ENCODE measurements at places on chromosomes 1 and 21.

GRCh38 chr1:210648588-210649269 lies 320.0 kb downstream of the HHAT start:
- no peak for DNase-seq

GRCh38 chr1:1239614-1240347 lies 6.7 kb downstream of the C1QTNF12 start:
- DNase-seq, result no peak

DNA sequence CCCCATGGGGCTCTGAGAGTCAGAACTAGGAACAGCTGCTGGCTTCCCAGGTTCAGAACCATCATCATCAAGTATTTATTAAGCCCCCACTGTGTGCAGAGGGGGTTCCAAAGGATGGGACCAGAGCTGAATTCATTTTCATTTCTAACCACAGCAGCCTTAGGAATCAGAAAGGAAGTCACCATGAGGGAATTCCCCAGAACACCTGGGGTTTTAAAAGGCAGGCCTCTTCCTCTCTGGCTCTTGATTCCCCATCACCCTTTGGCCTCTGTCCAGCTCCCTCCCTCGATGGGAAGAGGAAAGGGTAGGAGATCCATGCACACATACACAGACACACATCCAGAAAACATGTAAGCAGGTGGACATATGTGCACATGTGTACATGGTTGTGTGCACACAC lies 1.3 kb upstream of the KCNN3 start:
- no peak for DNase-seq

DNA sequence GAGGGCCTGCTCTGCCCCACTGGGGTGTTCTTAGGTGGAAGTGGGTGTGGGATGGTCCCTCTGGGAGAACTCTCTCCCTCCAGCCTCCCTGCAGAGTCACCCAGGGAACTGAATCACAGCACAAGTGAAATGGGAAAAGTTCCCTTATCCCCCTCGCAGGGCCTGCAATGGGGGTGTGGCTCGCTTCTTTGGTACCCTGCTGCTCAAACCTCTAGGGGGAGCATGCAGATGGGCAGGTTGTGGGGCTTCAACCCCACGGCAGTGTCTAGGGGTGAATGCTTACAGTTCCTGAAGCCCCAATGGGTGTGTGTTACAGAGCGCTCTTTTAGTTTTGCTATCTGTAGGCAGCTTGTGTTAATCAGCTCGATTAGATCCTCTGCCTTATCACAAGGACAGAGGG lies 59.0 kb upstream of the TINAGL1 start:
- no peak for DNase-seq

- DNase-seq, result peak; percentile 1
These were observed 3.4 kb downstream of the TNFRSF18 start for GRCh38 chr1:1202831-1203560.

GRCh38 chr1:107405236-107405635 lies 264.4 kb downstream of the NTNG1 start:
- DNase-seq, result no peak

- DNase-seq, result no peak
These were observed 59.9 kb downstream of the SIPA1L2 start for GRCh38 chr1:232570007-232570406.

GRCh38 chr1:24659166-24659904 lies 16.2 kb downstream of the SRRM1 start:
- DNase-seq, result no peak

DNA sequence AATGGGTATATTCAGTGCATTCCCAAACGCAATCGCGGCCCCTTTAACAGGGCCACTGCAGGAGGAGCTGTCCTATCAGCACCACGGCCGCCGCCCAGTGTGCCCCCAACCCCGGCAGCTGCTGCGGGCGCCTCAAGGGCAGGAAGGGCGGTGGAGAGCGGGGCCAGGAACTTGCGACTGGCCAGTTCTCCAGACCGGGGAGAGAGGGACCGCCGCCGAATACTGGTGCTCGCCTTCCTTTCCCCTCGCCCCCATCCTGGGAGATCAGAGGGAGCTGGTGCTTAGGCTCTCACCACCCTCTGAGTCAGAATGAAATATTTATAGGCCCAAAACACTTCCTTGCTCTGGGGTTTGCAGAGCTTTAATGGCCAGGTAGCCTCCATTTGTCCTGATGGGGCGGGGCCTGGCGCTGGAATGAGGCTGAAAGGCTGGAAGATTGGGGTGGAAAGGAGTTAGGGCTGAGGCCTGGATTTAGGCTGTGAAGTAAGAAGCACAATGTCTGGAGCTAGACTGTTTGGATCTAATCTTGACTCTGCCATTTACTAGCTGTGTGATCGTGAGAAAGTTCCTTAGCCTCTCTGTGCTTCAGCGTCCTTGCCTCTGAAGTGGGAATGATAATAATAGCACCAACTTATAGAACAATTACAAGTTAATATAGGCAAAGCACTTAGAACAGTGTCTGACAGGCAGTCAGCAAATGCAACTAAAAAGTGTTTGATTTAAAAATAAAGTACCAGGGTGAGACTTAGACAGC lies 75.5 kb downstream of the NAV1 start:
- DNase-seq, result no peak

- DNase-seq, result no peak
These were observed 1.6 kb downstream of the OVAAL start for GRCh38 chr1:180560200-180560867.

- no peak for DNase-seq
These were observed 113.1 kb downstream of the FGGY start for GRCh38 chr1:59409986-59410385.

DNA sequence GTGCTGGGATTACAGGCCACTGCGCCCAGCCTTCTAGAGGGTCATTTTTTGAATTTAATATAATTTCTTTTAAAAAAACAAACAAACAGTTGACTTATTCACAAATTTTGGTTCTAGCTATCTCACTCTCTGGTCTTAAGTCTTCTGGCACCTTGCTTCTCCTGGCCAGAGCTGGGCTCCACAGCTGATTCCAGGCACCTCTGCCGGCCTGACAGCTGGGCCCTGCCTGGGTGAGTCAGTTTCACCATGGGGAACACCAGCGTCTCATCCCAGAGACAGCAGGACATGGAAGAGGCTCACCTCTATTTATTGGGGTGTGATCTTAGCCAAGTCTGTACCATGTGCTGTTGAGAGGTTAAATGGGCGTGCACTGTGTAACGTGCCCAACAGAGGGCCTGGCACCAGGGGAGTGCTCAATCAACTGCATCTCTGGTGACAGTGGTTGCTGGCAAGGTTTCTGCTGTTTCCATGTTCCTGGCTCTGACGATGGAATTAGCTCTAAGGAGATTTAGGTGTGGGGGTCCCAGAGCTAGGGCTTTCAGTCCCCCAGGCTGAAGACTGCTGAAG lies 956 bp downstream of the CPLANE2 start:
- DNase-seq, result peak; percentile 42

- peak; percentile 42 for DNase-seq
These were observed 3.3 kb downstream of the KLHL21 start for GRCh38 chr1:6599141-6599975.

DNA sequence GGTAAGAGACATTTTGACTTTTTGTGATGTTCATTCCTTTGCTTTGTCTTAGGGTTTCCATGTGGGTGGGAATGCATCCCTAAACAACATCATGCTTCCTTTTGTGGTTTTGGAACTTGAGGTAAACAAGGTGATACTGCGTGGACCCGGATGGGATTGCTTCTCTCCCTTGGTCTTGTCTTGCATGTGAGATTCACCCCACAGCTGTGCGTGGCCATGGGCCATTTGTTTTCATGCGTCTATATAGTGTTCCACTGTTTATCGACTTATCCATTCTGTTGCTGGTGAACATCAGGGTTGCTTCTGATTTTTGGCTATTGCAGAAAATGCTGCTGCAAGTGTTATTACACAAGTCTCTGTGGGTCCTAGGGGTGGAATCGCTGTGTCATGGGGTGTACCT lies 21.1 kb downstream of the CRYAA start:
- no peak for DNase-seq

- DNase-seq, result no peak
These were observed 115.9 kb downstream of the HIVEP3 start for GRCh38 chr1:41802532-41803501.

DNA sequence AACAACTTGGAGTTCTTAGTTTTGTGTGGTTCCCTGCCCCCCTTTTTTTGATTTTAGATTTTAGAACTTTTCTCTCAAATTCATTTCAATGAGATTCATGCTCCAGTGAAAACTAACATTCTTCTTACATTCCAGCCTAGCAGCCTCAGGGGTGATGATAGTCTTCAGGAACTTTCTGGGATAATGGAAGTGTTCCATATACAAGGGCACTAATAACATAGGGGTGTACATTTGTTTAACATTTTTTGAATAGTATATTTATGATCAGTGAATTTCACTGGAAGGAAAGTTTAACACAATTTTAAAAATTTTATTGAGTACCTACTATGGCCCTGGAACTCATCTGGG lies 61.4 kb upstream of the ZNF648 start:
- DNase-seq, result no peak

DNA sequence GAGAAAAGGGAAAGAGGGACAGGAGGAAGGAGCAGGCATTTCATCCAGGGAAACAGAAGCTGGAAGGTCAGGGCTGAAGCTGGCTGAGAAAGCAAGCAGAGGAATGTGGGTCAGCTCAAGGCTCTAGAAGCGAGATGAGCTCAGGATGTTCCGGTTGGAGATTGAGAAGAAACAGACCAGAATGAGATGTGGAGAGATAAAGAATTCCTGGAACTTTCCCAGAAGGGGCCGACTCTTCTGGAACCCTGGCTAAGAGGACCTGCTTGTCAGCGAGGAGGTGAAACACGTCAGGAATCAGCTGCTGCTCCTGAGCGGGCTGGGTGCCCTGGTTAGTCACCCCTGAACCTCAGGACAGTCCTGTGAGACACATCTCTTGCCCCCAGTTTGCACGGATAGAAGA lies 75.9 kb downstream of the HUNK start:
- no peak for DNase-seq

DNA sequence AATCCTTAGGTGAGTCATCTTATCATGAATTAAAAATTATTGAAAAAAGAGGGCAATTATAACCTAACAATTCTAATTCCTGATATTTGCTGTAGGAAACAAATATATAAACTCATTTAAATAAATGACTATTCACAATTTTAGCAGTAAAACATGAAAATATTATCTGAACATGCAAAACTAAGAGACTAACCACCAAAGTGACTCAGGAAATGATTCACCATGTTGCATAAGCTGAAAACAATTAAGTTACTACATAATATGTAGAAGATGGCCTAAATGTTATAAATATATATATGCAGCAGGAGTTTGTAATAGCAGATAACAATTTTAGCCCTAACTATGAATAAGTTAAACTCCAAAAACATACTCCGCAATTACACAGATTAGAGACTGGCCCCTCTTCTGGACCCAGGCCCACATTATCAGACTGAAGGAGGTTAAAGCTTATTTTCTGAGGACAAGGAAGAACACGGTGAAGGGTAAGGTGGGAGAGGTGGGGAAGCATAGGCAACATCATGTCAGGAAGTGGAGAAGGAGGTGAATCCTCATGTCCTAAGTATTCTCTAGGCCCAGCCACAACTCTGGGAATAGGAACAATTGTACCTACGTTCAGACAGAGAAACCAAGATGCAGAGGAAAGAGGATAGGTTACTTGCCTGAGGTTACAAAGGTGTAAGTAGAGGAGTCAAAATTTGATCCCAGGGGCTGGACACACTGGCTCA lies 15.6 kb upstream of the AIM2 start:
- no peak for DNase-seq

- DNase-seq, result no peak
These were observed 741.0 kb upstream of the NCAM2 start for GRCh38 chr21:20257052-20257740.

DNA sequence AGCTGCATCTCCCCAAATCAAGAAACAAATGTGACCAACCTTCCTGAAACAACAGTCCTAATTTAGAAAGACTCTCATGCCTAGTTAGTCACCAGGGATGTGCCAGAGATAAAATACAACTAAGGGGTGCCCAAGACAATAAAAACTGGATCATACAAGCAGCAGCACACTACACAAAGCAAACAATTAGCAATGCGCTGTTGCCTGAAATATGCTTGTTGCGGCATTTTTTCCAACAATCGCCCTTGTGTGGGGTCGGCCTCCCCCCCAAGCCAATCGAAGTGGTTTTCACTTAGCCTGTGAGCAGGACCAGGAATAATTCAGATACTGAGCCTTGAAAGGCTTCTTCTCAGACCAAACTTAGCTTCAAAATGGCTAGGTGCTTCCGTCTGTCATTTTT lies 1.4 kb upstream of the STMN1 start:
- no peak for DNase-seq

DNA sequence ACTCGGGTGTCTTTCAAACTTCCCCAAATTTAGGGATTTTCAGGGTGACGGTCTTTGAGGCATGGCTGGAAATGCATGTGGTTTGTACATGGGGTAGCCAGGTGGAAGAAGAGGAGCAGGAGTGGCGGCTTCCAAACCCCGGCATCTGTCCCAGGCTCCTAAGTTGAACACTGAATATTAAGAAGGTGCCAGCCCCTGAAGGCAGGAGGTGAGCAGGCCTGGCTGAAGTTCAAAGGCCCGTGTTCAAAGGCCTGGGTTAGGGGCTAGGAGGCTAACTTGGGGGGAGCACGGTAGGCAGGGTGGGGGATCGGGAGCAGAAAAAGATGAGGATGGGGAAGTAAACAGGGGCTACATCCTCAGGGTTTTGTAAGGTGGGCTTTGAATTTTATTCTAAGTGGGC lies 42.8 kb downstream of the ELK4 start:
- no peak for DNase-seq

- DNase-seq, result no peak
These were observed 469.5 kb downstream of the MATN1 start for GRCh38 chr1:30253807-30254440.

- no peak for DNase-seq
These were observed 9.0 kb downstream of the CFH start for GRCh38 chr1:196660852-196661251.

DNA sequence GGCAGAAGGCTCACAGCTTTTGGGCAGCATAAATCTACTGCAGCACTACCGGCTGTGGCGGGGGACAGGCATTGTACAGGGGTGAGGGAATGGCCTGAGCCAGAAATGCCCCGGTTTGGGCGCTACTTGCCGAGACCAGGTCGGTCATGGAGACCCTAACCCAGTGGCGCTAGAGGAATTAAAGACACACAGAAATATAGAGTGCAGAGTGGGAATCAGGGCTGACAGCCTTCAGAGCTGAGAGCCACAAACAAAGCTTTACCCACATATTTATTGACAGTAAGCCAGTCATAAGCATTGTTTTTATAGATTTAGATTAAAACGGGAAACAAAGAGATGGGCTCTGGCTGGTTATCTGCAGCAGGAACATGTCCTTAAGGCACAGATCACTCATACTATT lies 101.8 kb downstream of the POU2F1 start:
- DNase-seq, result no peak

DNA sequence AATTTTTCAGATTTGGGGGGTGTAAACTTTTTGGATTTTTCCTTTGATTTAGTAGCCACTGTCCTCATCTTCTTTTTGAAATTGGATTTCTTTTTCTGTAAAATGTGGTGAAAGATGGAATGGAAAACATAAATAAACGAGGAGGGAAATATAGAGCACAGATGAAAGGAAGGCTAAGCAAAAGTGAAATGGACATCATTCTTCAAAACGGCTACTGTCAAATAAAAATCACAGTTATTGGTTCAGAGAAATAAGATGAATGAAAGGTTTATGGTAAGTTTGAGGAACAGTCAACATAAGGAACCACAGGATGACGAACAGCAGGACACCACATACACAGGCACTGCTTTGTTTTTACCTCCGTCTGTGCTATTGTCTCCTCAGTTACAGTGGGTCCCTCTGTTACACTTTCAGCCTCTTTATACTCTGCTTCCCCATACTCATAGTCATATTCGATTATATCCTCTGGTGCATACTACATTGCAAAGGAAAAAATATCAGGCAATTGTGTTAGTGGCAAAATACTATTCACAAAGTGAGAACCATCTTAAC lies 82.4 kb downstream of the COL11A1 start:
- no peak for DNase-seq

- DNase-seq, result no peak
These were observed 1.9 kb downstream of the MANEAL start for GRCh38 chr1:37795340-37796125.

Measured in effector CD4-positive, alpha-beta T cell (primary cell).